Stimulated activated CD4-positive, alpha-beta T cell treated with anti-CD3 and anti-CD28 coated beads, Interleukin-1b, Interleukin-23, amount 100 ng/mL, for 4 hours (primary cell): ENCODE measurements at places on chromosomes 7 and 10.

- no peak for DNase-seq
Measured at GRCh38 chr10:13670311-13670710, 83.5 kb downstream of the PRPF18 start.

GRCh38 chr10:62853710-62854109 is 37.5 kb upstream of the EGR2 start:
- no peak for DNase-seq

- DNase-seq = no peak
Measured at GRCh38 chr10:118875087-118875486, 120.3 kb upstream of the CACUL1 start.

- no peak for DNase-seq
Measured at GRCh38 chr10:86792461-86793167, 36.2 kb downstream of the BMPR1A start.

DNA sequence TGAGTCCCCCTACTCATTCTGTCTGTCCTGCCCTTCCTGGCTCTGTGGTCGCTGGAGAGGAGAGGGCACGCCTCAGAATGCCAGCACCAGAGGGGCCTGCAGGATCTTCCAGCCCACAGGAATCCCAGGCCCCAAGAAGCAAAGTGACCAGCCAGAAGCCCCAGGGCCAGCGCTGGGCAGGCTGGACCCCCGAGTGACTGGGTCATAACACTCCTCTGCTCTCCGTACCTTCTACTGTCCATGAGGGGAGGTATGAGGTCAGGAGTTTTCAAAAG is 102.6 kb upstream of the GPR26 start:
- no peak for DNase-seq

GRCh38 chr10:29828440-29828894 is 193.7 kb upstream of the SVIL start:
- DNase-seq = no peak

GRCh38 chr7:106501605-106502580 is 159.1 kb downstream of the CCDC71L start:
- no peak for DNase-seq

GRCh38 chr7:26858735-26859134 is 5.7 kb downstream of the SKAP2 start:
- no peak for DNase-seq

DNA sequence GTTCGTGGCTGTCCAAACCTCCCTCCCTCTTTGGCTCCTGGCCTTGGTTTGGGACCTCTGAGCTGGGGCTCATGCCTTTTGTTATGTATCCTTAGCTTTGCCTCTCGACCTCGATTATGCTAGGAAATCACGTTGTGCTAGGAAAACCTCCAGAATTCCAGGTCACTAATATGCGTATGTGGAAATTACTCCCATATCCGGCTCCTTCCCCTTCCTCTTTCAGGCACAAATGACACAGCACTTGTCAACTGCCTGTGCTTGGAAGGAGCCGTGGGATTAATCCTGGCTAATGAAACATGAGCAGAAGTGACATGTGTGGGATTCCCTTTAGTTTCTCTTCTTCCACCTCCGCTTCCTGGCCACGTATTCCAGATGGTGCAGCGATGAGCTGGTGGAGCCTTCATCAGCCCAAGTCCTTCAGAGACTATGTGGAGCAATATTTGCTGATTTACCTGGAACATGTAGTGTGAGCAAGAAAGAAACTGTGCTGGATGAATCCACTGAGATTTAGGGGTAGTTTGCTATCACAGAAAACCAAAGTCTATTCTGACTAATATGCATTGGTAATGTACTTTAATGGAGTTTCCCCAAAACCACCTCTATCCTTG is 149.2 kb downstream of the REEP3 start:
- DNase-seq = no peak
